ENCODE measurements at places on chromosomes 5 and 9. TPM values are rescaled to one million over a fixed set of nuclear protein-coding genes. Genes with fewer than 3 reads are reported as not detected.
A peak's percentile ranks its signal among the peaks of the same experiment; 100 is the strongest.

DNA sequence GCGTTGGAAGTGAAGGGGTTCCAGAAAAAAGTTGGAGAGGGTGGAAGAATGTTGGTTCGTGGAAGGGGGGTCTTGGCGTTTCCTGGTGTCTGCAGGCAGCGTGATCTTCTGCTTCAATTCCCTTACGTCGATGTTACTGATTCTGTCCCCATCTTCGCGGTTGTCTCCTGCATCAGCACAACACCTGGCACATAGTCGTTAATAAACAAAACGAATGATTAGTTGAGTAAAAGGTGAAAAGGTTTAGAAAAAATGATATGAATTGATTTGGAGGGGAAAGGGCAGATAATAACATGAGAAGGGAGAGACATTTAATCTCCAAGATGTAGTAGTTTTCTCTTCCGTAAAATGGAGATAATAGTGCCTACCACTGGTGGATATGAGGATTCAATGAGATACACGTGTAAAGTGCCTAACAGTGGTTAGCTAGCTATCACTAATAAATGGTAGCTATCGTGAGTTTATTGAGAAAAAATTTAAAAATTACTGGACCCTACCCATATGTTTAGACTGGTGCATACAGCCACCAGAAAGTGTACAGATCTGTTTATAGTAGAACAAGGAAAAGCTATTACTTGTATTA lies 556 bp downstream of the MTREX start:
- no peak for DNase-seq

- no peak for DNase-seq
These were observed 40.5 kb upstream of the LRRC14B start for GRCh38 chr5:150746-151145.

DNA sequence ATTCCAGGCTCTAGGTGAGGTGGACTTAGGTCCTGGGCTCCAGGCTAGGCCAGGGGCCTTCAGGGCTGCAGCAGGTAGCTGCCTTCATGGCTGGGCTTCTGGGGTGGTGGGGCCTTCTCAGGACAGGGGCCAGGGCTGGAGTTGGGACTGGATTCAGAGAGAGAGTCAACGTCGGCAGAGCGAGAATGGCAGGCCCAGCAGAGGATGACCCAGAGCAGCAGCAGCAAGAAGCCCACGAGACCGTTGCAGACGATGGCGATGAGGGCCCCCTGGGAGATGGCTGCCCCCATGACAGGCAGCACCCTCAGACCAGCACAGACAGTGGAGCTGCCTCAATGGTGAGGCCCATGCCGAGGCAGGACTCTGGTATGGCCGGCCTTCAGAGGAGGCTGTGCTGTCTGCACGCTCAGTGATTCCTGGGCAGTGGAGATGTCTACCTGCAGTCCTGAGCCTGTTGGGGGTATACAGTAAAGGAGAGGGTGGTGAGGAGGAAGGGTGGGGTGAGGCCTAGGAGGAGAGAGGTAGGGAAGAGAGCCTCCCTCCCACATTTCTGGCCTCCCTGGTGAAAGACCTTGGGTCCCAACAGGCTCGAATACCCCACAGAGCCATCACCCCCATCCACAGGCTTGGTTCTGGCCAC lies 1.3 kb downstream of the ENHO start:
- no peak for DNase-seq

DNA sequence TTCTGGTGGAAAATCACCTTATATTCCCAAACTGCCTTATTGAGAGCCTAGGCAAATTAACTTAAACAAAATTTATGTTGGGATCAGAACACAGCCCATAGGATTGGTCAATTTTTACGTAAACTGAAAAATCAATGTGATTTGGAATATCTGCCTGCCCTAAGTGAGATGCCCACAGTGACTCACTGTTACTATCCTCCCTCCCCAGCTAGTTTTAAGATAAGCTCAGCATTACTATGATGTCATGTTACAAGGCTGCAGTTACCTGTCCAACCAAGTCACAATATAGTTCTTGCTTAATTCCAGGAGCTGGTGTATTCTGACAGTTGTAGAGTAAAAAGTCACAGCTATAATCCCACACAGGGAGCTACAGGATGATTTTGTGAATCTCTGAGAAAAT lies 23.1 kb downstream of the SKP1 start:
- no peak for DNase-seq

GRCh38 chr9:268616-269015 lies 54.0 kb downstream of the DOCK8 start:
- no peak for DNase-seq

- no peak for DNase-seq
These were observed 294.7 kb downstream of the ZSWIM6 start for GRCh38 chr5:61626639-61627282.

DNA sequence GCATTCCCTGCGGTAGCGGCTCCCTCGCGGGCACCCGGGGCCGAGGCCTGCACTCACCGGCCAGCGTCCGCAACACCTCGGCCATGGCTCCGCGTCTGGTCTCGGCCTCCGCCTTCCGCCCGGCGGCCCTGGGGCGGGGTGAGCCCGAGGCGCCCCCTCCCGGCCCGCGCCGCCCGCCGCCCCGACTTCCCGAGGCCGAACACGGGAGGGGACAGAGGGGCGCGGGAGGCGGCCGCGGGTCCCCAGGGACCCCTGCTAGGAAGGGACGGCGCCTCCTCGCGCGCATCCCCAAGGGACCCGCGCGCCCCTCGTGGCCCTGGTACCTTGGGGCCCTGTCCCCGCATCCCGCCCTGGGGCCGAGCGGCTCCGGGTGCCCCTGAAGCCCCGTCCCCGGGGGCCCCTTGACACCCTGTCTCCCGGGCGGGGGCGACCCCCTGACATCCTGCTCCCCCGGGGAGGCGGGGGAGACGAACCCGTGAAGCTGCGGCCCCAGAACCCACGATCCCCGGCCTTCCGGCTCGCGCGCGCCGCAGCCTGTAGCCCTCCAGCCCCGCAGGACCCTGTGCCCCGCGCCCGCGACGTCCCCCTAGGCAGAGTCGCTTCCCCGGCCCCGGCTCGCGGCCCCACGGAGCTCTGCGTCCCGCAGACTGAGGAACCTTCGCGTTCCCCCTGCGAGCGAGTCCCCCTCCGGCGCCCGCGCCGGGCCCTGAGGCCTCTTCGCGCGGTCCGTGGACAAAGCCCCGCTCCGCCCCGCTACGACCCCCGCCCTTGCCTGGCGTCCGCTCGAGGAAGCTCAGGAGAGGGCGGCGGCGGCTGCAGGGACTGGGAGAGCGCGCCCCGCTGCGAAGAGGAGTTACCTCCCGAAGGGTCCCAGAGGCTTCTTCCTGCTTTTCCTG lies at the start of gene ABO:
Gene ABO, minus strand, starts transcription at position 97 of the 896 bp plus-strand sequence.
- peak; percentile 53 for DNase-seq

GRCh38 chr5:10161778-10162177 lies 87.9 kb downstream of the ATPSCKMT start:
- DNase-seq: no peak

DNA sequence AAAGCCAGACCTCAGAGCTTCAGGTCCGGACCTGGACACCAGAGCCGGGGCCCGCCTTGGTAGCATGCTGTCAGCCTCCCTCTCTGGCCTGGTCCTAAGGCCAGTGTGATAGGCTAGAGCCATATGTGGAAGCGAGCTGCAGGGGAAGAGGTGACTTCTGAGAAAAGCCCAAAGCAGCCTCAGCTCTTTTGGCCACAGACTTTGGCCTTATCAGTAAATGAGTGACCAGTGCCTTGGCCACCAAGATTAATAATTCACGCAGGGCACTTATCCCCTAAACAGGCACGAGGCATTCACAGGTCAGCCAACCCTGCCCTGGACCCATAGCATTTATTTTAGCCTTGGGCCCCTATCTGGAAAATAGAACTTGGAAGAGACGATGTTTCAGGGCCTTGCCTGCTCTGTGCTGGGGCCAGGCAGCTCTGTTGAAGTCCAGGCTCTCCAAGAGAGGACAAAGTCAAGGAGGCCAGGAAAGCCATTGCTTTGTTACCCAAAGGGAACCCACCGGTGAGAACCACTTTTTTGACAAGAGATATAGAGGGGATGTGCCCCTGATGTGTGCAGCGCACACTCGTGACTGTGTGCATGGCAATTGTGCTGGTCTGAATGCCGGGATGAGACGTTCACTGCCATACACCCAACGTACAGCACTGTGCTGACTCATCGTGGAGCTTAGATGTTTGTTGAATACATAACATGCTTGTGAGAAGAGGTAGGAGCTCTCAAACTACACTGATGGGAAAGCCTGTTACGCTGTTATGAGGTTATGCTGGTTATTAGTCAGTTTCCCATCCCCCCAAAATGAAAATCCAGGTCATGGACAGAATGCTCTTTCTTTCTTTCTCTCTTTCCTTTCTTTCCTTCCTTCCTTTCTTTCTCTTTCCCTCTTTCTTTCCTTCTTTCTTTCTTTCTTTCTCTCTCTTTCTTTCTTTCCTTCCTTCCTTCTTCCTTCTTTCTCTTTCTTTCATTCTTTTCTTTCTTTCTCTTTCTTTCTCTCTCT lies 5.0 kb upstream of the SLC34A1 start:
- no peak for DNase-seq

GRCh38 chr9:78725503-78725902 lies 428.6 kb downstream of the PSAT1 start:
- DNase-seq: no peak

GRCh38 chr9:136045595-136046553 lies 49.2 kb downstream of the NACC2 start:
- no peak for DNase-seq

DNA sequence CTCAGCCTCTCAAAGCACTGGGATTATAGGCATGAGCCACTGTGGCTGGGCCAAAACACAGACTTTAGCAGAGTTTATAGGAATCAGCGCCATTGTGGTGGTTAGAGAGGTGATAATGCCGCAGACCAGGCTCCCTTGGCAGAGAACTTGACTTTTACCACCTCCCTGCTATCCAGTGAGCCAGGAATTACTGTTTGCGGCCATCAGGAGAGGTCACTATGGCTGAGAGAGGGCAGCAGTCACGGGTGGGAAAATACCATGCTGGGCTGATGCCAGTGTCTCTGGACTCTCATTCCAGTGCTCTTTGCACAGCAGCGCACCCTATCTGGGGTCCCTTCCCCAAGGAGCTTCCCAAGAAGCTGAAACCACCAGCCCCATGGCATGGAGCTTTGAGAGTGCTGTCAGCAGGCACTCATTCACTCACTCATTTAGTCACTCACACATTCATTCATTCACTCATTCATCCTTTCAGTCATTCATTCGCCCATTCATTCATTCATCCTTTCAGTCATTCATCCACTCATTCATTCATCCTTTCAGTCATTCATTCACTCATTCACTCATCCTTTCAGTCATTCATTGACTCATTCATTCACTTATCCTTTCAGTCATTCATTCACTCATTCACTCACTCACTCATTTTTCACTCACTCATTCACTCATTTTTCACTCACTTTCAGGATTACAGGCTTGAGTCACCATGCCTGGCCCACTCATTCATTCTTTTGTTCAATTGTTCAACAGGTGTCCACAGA lies 27.3 kb upstream of the RNU6ATAC start:
- peak; percentile 5 for DNase-seq

DNA sequence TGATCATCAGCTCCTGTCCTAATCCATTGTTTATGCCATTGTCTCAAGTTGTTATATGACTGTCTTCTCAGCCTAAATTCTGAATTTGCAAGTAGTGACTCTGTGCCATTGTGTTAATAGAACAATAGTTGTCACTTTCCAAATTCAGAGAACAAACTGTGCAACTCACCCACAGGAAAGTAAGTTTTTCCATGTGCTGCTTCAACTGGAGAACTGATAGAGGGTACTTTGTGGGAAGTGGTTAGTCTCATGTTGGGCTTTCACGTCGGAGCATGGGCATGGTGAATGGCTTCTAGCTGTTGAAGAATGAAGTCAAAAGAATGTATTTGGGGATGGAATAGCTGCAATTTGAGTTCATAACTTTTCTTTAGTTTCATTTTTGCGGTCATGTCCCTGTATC lies 146.0 kb downstream of the CD180 start:
- DNase-seq: no peak

The N4BP3 gene
- 0.83 TPM for total RNA-seq

The UBE2QL1 gene
- 2.3 TPM for total RNA-seq

The ADAMTSL2 gene
- 106 TPM for total RNA-seq

The FRRS1L gene
- 12.1 TPM for total RNA-seq
